ENCODE measurements at places on chromosomes 7 and 10.

DNA sequence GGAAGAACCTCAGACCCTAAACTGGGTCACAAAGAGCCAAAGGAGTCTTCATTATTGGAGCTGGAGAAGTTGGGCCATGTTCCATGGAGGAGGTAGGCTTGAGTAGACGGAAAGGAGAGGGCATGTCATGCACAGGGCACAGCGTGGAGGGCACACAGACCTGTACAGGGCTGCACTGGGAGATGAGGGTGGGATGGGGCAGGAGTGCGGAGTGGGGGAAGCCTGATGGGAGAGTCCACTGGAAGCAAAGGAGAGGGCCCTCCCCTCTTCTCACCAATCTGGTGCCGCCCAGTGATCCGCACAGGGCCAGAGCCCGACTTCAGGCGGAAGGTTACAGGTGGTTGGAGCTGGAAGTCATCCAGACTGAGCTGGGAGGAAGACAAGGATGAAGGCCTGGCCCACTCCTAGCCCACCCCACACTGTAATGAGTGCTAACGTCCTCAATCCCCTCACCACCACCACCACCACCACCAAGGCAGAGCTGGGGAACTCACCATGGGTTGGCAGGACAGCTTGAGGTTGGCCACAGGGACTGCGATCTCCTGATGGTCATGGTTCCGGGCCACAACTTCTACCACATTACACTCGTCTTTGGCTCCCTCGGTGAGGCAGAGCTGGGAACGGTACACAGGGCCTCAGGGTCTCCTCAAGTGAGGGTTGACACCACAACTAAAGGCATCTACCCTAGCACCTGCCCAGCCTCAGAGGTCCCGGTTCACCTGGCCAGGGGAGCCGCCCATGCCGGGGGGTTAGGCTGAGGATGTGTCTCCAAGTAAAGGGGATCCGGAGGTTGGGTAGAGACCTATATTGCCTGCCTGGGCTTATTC lies 1.0 kb downstream of the NPM3 start:
- no peak for DNase-seq

- no peak for DNase-seq
Observed at GRCh38 chr10:18860631-18861240, 187.9 kb upstream of the MALRD1 start.

- no peak for DNase-seq
Observed at GRCh38 chr10:4083509-4084003, 298.5 kb upstream of the KLF6 start.

DNA sequence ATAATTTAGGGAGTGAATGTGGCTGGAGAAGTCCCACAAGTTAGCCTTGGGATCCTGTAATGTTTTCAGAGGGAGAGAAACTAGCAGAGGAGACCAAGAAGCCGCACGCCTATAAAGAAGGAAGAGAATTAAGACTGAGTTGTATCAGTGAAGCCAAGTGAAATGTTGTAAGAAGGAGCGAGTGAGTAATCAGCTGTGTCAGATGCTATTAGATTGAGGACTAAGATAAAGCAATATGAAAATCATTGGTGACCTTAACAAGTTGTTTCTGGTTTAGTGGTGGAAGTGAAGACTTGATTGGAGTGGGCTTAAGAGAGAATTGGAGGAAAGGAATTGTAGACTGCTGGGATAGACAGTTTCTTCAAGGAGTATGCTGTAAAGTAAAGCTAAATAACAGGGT lies 8.8 kb downstream of the CCSER2 start:
- DNase-seq: no peak

- no peak for DNase-seq
Observed at GRCh38 chr10:4661511-4662255, 164.3 kb upstream of the AKR1E2 start.

DNA sequence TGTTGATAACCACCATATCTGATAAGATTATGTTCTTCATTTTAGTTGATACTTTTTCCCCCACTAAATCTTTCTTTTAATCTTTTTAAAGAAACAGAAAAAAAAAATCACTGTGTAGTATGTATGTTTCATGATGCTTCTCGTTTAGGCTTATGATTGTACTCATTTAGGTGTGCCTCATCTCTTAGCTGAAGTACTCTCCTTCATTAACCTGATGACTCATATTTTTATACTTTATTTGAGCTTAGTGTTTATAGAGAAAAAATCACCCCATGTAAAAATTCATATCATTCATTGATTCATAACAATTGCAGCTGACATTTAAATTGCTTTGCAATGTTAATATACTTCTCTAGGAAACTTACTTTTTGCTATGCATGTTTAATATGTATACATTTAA lies 158.9 kb downstream of the MLLT10 start:
- DNase-seq: no peak

DNA sequence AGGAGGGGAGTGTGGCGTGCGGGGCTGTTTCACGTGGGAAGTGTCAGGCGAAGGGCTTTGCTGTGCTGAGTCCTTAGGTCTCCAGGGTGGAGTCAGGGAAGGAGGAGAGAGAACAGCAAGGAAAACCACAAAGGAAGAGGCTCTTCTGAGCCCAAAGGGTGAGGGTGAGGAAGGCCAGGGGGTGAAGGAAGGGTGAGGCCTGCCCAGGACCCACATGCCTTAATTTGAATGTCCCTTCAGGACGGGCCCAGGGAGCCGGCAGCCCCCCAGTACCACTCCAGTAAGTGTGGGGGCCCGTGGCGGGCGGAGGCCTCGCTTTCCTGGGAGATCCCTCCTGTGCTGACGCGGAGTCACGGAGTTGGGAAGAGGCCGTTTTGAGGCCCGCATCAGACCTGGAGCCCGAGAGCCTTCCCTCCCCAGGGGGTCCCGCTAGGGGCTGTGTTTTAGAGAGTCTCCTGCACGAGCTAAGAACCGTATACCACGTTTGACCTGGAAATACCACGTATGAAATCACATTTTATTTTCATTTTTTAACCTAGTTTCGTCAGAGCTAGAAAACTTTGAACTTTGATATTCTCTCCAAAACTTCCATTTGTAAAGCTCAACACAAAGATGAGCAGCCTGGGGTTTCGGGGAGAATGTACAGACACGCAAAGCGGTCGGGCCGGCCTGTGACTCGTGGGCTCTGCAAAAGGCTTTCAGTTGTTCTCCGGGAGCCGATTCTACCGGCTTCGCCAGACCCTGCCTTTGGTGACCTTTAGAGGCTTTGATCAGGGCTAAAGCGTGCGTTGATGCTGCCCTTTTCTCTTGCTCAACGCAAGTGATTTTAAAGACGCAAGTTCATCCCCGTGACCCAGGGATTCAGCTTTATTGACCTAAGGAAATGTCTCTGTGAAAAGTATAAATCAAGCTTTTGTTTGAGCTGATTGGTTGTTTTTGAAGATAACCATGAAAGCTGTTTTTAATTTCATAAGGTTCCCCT lies 23.6 kb upstream of the TTYH3 start:
- no peak for DNase-seq

- DNase-seq: no peak
Observed at GRCh38 chr10:92110039-92110794, 180.7 kb downstream of the CPEB3 start.

GRCh38 chr10:22685926-22686325 lies 28.5 kb downstream of the PIP4K2A start:
- DNase-seq: no peak

DNA sequence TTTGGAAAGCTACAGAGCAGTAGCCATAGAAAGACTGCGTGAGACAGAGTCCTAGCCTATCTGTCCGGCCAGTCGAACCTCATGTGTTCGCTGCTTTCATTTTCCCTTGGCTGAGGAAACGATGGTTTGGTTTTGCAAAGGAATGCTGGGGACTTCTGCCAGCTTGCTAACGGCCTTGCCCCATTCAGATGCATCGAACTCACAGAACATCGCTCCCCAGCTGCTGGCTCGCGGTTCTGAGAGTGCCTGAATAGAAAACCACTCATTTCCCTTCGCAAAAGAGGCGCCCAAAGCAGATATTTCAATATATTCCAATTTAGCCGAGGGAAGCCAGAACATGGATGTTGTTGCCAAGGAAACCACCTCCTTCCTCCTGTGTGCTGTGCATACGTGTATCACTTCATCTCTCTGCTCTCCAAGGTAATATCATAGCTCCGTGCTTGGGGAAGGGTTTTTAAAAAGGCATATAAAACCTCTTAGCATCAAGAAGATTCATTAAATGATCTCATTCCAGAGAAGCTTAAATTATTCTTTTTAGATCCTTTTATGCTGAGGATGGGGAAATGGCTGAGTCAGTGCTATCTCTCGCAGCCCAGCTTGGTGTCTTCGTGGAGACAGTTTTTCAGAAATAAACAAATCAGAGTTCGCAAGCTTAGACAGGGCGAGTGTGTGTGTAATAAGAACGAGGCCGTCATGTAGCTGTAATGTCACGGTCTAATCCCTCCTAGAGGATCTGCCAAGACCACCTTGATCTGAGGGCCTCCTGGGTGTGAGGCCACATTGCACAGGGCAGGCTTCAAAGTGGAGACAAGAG lies 215.2 kb downstream of the RPS24 start:
- no peak for DNase-seq

GRCh38 chr10:124708922-124709520 lies 35.2 kb downstream of the FAM53B start:
- peak; percentile 43 for DNase-seq

- no peak for DNase-seq
Observed at GRCh38 chr7:107353701-107354100, 116.2 kb upstream of the GPR22 start.

- no peak for DNase-seq
Observed at GRCh38 chr7:70925411-70926115, 206.4 kb upstream of the GALNT17 start.

DNA sequence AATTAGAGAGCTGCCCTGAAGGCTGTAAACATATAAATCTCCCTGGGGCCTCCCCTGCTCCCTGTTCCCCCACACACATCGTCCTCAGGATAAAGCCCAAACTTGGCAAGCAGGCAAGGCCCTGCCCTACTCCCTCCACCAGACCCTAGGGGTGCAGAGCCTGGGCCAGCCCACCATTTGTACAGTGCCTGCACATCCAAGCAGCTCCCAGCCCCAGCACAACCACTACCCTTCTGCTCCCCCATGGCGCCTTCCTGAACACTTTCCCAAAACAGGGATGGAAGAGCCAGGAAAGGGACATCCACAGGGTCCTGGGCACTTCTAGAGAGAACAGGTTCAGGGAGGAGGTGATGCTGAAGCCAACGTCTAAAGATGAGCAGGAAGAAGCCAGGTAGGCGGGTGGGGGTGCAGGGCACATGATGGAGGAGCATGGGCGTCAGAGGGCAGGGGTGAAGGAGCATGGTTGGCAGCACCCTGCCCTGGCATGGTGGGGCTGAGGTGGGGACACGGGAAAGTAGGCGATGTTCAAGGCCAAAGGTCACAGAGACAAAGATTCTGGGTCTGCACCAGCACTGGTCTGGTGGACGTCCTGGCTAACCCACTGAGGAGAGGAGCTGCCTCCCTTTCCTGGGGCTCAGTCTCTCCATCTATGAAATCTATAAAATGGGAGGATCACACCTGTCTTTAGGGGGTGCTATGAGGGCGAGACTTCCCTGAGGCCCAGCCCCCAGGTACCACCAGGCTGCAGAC lies 140.6 kb downstream of the ARHGAP22 start:
- no peak for DNase-seq

DNA sequence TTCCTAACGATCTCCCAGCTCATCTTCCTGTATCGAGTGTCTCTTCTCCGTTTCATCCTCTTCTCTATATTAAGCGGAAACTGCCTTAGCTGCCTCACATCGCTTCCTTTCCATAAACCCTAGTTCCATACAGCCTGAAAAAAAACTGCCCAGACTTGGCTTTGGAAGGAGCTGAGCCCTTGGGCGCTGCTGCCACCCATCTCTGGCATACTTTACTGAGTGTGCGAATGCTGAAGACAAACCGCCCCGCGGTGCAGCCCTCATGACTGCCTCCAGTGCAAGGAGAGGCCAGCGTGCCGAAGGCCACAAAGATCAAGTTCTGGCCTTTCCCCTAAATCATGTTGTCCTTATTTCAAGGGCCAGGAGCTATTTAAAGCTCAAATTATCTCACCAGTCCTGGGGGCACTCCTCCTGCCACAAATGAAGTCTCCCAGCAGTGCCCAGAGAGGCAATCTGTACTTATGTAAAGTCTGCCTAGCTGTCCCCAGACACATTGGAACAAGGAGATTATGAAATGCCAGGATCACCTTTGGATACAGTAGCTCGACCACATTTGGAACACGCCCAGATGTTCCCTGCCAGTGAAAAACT lies 25.2 kb downstream of the YWHAG start:
- DNase-seq: peak; percentile 69

- DNase-seq: no peak
Observed at GRCh38 chr7:26556061-26556881, 264.6 kb downstream of the SNX10 start.

GRCh38 chr7:134920026-134920753 lies 66.1 kb upstream of the AGBL3 start:
- no peak for DNase-seq

GRCh38 chr10:121281576-121281975 lies 316.7 kb downstream of the FGFR2 start:
- DNase-seq: no peak

DNA sequence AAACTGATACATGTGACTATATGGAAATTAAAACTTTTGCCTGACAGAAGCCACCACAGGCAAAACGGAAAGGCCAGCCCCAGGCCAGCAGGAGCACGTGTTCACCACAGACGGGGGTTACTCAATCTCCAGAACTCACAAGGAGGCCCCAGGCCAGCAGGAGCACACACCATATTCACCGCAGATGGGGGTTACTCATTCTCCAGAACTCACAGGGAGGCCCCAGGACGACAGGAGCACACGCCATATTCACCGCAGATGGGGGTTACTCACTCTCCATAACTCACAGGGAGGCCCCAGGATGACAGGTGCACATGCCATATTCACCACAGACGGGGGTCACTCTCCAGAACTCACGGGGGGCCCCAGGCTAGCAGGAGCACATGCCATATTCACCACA lies 61.5 kb downstream of the NKX6-2 start:
- DNase-seq: no peak

DNA sequence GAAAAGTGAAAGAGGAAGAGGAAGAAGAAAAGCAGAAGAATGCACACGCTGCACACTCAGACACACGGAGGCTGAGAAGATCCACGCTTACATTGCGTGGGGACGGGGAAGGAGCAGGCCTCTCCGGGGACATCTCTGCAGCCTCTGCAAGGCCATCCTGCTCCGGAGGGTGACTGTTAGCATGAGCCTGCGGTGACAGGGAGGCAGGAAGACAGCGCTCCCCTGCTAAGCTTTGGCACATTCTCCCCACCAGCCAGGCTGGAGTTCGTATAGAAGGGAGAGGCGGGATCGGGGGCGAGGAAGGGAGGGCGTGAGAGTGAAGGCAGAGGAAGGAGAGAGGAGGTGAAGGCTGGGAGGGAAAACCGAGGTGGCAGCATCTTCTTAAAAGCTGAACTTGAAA lies 366.0 kb upstream of the SHH start:
- no peak for DNase-seq

GRCh38 chr7:151115836-151116418 lies 29.7 kb downstream of the AGAP3 start:
- DNase-seq: no peak

DNA sequence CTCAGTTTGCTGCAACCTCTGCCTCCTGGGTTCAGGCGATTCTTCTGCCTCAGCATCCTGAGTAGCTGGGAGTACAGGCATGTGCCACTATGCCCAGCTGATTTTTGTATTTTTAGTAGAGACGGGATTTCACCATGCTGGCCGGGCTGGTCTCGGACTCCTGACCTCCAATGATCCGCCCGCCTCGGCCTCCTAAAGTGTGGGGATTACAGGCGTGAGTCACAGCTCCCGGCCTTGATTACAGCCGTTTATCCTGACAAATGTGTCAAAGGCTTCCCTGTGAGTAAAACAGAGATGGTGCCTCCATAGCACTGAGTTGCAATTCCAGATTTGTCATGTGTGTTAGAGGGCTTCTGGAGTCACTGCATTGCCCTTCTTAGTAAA lies 273.7 kb downstream of the CCDC3 start:
- DNase-seq: no peak
